ENCODE measurements at places on chromosomes 5 and 9.

GRCh38 chr5:2748861-2749513 is 2.5 kb downstream of the IRX2 start:
- no peak for DNase-seq

- no peak for DNase-seq
Measured at GRCh38 chr5:40082313-40082712, 597.4 kb upstream of the PTGER4 start.

- no peak for DNase-seq
Measured at GRCh38 chr5:124519396-124519795, 227.0 kb downstream of the ZNF608 start.

DNA sequence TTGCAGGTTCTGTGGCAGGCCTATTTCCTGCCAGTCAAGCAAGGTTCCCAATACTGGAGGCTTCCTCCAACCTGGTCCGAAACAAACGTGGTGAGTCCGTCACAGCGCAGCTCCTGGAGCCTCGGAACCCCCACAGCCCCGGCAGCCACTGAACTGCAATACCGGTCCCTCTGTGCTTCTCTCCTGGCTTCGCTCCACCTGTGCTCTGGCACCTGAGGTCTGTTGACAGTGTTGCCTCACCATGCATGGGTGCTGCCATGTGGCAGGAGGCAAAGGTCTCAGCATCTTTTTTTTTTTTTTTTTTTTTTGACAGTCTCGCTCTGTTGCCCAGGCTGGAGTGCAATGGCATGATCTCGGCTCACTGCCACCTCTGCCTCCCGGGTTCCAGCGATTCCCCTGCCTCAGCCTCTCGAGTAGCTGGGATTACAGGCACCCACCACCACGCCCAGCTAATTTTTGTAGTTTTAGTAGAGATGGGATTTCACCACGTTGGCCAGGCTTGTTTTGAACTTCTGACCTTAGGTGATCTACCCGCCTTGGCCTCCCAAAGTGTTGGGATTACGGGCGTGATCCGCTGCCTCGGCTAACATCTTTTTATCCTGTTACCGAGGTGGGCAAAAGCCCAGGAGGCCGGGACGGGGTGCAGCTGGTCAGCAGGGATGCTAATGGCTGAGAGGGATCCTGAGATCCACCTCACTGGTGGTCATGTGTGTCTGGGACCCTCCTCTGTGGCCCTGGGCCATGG is 57.1 kb upstream of the RNU6ATAC start:
- no peak for DNase-seq

GRCh38 chr9:86434039-86434726 is 80.0 kb upstream of the TUT7 start:
- peak; percentile 38 for DNase-seq

DNA sequence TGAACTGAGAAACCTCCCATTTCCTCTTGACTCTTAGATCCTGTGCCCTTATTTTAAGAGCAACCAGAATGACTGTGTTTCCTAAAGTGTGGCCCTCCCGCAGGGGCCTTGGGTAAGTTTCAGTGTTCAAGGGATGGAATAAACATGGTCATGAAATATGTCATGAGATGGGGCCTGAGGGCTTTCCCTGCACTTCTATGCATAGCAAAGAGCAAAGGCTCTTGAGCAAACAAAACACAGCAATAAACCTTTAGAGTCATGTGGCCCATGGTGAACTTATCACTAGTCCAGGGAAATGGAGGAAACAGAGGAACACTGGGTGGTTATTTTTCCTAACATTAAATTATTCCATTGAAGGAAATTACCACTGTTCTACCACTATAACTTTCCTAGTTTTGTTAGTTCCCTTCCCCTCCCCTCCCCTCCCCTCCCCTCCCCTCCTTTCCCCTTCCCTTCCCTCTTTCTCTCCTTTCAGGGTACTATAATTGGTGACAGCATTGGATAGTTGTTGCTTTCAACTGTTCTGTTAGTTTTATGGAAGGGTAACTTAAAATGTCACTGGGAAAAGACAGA is 72.4 kb downstream of the CTSL start:
- no peak for DNase-seq

GRCh38 chr5:147081311-147081764 is 153.5 kb upstream of the STK32A start:
- no peak for DNase-seq

DNA sequence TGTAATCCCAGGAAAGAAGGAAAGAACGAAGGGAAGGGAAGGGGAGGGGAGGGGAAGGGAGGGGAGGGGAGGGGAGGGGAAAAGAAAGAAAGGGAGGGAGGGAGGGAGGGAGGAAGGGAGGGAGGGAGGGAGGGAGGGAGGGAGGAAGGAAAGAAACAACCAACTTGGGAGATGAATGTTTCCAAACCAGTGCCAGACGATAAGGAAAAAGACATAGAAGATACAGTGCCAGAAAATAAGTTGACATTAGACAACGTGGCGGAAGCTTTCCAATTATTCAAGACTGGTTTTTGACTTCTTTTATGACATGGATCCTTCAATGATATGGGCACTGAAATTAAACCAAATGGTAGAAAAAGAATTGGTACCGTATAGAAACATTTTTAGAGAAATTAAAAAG is 181.2 kb upstream of the POU5F2 start:
- no peak for DNase-seq

DNA sequence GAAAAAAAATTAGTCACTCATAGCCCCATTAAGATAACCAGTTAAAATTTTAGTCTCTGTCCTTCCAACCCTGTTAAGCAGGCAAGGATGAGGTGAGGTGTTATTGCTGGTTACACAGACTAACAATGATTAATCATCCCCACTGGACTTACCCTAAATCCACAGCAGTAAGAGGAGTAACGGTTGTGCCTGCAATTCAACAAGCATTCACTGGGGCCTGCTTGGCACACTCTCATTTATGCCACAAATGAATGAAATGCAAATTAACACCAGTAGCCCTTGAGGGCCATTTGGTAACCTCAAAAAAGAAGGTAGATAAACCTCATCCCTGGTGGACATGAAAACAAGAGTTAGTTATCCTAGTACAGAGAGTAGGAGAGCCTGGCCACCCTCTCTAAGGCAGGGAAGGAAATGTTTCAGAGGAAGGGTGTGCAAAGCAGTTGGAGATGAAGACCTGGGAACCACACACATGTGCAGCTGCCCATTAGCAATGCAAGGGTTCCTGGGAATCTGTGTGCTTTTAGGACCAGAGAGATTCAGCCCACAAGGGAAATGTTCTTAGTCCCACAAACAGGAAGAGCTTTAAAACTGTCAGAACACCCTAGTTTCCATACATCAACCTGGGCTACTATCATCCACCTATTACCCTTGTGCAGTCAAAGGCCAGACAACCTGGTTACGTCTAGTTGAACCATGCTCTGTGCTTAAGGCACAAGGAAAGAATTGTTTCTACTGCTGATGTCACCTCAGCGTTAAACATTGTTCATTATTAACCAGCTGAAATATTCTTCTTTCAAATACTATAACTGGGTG is 7.7 kb downstream of the LHFPL2 start:
- no peak for DNase-seq

- DNase-seq, result no peak
Measured at GRCh38 chr5:154593071-154593470, 115.0 kb upstream of the HAND1 start.

GRCh38 chr5:11301171-11301570 is 540.1 kb upstream of the DAP start:
- DNase-seq, result no peak

GRCh38 chr9:136107953-136108647 is 10.6 kb downstream of the TMEM250 start:
- DNase-seq, result no peak

- no peak for DNase-seq
Measured at GRCh38 chr5:151005187-151005949, 15.0 kb upstream of the GPX3 start.

DNA sequence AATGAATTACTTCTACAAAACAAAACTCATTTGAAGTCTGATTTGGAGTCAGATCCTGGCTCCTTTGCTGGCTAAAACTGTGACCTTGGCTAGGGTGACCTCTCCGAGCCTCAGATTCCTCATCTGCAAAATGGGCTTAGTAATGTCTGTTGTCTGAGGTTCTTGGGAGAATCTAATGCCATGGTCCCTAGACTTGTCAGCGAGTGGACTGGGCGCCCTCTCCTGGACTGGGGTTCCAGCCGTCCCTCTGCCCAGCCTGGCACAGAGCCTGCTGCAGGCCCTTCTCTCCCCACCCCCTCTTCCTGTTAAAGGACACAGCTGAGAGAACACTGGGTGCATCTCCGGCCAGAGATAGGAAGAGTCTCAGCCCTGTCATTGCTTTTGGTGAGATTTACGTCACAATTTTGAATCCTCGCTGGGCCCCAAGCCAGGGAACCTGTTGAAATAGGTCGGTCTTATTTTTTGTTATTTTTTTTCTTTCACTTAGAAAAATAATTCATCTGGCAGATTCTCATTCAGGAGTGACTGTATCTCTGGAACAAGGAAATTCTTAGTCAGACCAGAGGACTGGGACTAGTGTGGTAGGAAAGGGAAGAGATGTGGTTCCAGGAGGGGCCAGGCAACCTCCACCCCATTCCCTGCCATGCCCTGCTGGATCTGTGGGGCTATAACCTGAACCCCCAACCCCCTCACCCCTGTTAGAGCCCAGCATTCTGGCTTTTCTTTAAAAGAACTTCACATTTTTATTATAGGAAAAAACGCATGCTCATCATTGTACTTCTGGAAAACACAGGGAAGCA is 48.2 kb upstream of the RPL26L1 start:
- DNase-seq, result no peak

GRCh38 chr5:99398976-99399375 is 470.2 kb upstream of the CHD1 start:
- no peak for DNase-seq

DNA sequence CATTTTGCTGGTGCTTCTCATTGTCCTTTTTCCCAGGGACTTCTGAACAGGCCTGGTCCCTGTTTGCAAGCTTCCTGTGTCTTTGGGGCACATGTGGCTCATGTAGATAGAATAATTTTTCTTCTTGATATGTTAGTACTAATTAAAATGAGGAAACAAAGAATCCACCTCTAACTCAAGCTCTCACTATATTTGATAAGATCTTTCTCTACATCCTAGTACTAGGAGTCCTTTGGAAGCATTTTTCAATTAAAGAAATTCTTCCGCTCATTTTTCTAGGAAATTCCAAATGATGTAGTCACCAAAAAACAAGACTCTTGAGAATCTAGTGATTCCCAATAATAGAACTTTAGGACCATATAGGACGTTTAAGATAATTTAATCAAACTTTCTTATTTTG is 165.3 kb downstream of the SEC61B start:
- DNase-seq, result no peak

DNA sequence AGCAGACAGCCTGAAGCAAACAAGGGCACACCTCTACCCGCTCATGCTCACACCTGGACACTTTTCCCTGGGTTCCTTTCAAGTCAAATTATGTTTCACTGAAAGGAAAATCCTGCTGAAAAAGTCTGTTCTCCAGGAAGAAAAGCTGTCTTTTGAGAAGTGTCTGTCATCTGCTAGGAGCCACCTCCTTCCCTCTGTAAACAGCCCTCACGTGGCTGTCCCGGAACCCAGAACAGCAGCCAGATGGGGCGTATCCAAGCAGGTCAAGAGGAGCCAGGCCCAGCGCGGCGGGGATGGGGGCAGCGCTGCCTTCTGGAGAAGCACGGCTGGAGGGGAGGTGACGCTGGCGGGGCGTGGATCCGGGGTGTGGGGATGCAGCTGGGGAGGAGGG is at the start of gene PNPLA7:
TSS of gene PNPLA7 (minus strand) at position 172 of the 391 bp plus-strand sequence. CDS start 205 bp downstream, outside the sequence.
- peak; percentile 84 for DNase-seq

- no peak for DNase-seq
Measured at GRCh38 chr5:176870110-176870591, 29.0 kb downstream of the HK3 start.

- DNase-seq, result no peak
Measured at GRCh38 chr5:172492097-172492840, 37.9 kb upstream of the SH3PXD2B start.

GRCh38 chr9:112785986-112786385 is 35.4 kb downstream of the SNX30 start:
- DNase-seq, result no peak

- peak; percentile 80 for DNase-seq
Measured at GRCh38 chr9:34589636-34590380, at the start of gene CNTFR. TSS of gene CNTFR (minus strand) at chr9:34589724. CDS start at chr9:34568981, 20,743 bp downstream.

DNA sequence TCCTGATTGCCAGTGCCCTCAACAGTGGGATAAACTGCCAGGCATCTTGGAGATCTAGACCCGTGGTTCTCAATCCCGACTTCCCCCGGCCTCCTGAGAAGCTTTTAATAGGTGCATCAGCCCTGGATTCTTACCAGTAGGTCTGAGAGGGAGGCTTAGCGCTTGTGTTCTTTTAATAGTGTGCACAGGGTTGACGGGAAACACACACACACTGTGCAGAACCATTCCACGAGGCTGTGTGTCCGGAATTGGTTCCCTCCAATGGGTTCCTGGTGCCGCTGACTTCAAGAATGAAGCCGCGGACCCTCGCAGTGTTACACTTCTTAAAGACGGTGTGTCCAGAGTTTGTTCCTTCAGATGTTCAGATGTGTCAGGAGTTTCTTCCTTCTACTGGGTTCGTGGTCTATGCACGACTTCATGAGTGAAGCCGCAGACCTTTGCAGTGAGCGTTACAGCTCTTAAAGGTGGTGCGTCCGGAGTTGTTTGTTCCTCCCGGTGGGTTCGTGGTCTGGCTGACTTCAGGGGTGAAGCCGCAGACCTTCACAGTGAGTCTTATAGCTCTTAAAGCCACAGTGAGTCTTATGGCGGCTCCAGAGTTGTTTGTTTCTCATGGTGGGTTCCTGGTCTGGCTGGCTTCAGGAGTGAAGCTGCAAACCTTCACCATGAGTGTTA is 46.6 kb upstream of the PRSS3 start:
- DNase-seq, result no peak

DNA sequence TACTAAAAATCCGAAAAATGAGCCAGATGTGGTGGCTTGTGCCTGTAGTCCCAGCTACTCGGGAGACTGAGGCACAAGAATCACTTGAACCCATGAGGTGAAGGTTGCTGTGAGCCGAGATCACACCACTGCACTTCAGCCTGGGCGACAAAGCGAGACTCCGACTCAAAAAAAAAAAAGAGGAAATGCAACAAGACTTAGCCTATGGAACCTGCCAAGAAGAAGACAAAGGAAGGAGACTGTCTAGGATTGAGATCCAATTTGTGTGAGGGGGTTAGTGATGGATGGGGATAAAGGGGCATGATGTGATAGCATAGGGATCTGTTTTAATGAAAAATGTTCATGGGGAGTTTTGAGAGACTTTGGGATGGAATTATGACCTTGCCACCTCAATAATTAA is 72.9 kb downstream of the RAB24 start:
- no peak for DNase-seq

GRCh38 chr9:14428781-14429230 is 114.9 kb upstream of the NFIB start:
- peak; percentile 28 for DNase-seq

DNA sequence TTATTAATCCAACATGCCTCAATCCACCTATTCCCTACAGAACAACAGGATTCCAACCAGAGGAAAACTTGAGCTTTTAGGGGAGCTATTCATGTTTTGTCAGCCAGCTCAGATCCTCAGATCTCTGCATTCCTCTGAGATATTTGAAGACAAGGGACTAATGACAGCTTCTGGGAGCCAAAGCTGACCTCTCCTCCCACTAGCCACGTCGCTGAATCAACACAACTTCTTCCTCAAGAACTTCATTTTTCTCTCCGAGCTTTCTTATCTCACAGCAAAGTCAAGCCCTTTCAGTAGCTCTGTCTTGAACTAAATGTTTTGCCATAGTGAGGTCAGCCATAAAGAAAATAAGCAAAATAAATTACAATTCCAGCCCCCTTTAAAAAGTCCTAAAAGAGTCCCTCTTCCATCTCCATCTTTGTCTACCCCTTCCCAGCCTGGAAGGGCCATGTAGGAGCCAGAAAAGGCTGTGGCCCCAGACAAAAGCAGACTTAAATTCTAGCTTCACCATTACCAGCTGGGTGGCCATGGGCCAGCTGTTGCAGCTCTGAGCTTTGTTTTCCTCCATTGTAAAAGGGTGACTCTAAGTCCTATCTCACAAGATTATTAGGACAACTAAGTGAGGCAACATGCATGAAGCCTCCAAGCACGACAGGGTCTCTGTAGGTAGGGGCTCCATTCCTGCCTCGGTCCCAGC is 65.0 kb downstream of the HSD17B3 start:
- DNase-seq, result no peak

Measured in NCI-H1092 treated with DMSO at 0.1 percent for 48 hours (cell line).